ENCODE measurements at places on chromosomes 11 and 22. TPM values are rescaled to one million over a fixed set of nuclear protein-coding genes. Genes with fewer than 3 reads are reported as not detected.

- no peak for DNase-seq
These were observed 86.4 kb upstream of the TMEM45B start for GRCh38 chr11:129729216-129729615.

DNA sequence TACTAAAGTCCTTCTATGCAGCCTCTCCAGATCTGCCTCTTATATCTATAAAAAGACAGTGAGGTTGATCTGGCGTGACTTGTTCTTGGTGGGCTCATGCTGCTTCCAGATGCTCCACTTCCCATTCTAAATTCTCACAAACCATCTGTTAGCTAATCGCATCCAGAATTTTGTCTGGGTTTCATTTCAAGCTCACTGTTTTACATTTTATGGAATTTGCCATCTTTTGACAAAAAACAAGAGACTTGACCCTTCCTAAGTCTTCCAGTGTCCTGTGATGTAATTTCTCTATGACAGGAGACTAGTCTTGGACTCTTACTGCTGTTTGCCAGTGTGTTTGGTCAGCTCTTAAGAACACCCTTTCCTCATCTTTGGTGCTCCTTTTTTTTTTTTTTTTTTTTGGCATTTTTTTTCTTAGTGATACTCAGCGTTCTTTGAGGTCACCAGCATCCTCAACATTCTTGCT lies 23.0 kb downstream of the CRKL start:
- DNase-seq: no peak

DNA sequence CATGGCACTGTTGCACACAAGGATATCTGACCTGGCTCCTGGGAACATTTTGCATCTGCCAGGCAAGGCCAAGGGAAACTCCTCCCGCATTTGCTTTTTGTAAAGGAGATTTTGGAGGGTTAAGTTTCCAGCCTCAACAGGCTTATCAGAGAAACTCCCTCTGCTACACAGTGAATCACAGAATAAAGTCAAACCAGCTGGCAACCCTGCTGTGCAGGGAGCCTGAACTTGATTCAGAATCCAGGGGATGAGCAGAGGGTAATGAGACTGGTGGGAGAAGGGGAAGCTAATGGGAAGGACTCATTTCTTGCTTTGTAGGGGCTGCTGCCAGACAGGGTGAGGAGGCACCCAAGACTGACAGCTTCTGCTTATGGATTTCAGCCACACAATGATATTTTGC lies 185.3 kb upstream of the ISX start:
- DNase-seq: no peak

GRCh38 chr22:39560127-39560526 lies 10.4 kb upstream of the CACNA1I start:
- no peak for DNase-seq

DNA sequence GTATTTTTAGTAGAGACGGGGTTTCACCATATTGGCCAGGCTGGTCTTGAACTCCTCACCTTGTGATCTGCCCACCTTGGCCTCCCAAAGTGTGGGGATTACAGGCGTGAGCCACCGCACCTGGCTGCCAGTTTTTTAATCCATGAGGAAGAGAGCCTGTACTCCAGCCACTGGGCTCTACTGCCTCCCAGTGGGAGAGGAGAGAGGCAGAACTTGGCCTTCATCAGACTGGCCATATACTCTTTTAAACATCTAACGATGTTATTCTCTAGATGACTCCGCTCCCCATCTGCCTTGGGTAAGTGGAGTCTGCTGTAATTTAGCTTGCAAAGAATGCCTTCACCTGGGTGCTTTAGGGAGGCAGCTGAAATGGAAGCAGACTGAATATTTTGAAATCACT lies 34.6 kb downstream of the SLC6A5 start:
- no peak for DNase-seq

- no peak for DNase-seq
These were observed 75.8 kb downstream of the RAB30 start for GRCh38 chr11:82995754-82996398.

- no peak for DNase-seq
These were observed 5.1 kb upstream of the SMPD1 start for GRCh38 chr11:6385046-6385777.

DNA sequence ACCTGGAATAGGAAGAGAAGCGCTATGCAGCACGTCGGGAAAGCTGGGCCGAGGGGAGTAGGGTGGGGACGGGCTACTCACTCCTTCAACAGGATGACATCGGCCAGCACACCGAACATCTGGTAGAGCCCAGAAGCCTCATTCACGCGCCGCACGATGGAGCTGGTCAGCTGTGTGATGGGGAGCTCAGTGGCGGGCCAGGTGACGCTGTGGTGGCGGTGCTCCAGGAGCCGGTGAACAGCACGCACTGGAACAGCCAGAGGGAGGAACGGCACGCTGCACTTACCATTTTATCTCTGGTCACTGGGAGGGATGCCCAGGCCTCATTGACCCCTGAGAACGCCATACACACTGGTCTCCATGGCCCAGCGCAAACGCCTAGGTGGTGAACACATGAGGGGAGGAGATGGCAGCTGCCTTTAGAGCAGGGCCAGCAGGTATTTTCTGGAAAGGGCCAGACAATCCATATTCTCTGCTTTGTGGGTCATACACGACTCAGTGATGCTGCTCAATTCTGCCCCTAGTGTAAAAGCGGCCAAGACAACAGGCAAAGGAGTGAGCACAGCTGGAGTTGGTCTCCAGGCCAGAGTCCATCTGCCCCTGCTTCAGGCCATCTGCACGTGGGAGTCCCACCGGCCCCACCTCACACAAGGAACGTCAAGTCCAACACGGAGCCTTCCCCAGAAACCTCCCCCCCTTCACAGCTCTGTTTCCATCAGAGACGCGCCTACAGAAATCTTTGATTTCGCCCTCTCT lies 8.8 kb downstream of the FOXRED2 start:
- DNase-seq: no peak

DNA sequence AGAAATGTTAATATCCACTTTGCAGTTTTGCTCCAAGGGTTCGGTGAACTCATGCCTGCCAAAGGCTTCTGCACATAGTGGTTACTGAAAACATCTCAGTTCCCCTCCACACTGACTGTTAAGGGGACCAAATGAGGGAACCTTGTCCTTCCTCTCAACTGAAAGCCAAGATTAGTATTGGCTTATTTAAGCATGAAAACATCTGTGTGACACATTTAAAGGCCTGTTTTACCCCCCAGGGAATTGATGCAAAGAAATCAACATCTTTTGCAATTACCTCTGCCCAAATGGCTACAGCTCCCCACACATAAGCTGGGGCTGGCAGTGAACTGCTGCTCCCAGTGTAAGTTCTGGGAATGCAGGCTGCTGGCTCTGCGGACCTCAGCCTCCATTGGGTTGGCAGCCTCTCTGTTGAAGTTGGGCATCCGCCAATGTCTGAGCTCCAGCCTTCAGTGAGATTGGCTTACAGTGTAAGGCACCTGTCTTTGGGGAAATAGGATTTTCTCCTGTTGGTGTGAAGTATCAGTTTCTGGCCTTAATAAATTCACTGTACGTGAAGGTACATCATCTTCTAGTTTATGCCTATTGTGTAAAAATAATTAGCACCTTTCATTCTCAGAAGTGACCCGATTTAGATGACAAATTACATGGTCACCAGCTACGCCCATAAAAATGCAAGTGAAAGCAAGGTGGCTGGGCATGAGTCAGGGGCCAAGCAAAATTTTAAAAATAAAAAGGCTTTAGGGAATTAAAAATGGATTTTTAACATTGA lies 213.4 kb upstream of the SYN3 start:
- no peak for DNase-seq

- DNase-seq: no peak
These were observed 72.6 kb downstream of the C22orf31 start for GRCh38 chr22:28989035-28989464.

GRCh38 chr11:34309965-34310364 lies 47.8 kb downstream of the ABTB2 start:
- DNase-seq: no peak

DNA sequence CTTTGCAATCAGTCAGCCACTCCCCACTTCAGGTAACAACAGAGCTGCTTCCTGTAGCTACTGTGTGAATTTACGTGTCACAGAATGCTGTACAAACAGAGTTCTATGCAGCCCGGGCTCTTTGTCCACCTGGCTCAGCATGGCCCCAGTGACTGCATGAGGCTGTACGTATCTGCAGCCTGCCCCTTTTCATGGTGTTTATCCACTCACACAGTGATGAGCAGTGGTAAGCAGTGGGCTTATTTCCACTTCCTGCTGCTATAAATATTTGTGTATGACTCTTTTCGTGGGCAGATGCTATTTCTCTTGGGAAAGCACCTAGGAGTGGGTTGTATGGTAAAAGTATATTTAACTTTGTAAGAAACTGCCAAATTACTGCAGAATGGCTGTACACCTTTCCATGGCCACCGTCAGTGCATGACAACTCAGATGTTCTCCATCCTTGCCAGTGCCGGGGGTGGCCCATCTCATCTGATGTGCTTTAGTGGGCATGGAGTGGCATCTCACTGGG lies 43.3 kb downstream of the MYEOV start:
- DNase-seq: peak; percentile 27

DNA sequence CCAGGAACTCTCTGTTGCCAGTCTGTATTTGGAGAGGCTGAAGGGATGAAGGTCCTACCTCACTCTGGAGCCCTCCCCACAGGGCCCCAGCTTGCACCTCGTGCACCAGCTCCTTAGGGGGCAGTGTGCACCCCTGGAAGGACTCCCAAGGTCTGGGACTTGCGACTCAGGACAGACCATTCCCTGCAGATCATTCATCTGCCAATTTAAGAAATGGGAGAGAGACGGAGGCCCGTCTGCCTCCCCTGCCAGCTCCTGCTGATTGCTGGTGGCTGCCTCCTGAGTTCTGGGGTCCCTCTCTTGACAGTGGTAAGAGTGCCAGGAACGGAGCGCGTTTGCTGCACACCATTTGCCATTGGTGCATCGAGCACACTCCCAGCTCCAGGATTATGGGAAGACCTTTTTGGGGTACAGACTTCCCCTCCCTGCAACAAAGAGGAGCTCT lies 27.4 kb upstream of the MALAT1 start:
- no peak for DNase-seq

GRCh38 chr11:12213883-12214282 lies 103.5 kb downstream of the MICAL2 start:
- no peak for DNase-seq

DNA sequence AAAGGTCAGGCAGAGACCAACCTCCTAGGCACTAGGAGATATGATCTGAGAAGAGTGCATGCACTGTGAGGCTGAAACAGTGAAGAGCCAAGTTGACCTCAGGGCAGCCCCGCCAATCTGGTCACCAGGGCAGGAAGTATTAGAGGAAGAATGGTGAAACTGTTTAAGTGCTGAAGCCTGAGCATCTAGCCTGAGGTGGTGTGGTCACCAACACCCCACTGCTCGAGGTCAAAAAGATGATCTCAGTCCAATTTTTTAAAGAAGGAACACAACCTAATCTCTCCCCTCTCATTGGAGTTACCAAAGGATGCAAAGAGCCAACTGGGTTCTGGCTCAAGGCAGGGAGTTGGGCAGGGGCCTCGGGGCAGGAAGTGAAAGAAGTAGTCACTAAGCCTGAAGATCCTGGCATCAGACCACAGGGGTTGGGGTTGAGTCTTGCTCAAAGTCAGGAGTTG lies 4.0 kb downstream of the APBB1 start:
- no peak for DNase-seq

- no peak for DNase-seq
These were observed 15.5 kb downstream of the ARVCF start for GRCh38 chr22:20001082-20001638.

GRCh38 chr22:50102946-50103345 lies 13.1 kb downstream of the MOV10L1 start:
- DNase-seq: no peak

GRCh38 chr11:126197277-126197939 lies 14.0 kb downstream of the RPUSD4 start:
- no peak for DNase-seq

- no peak for DNase-seq
These were observed 83.6 kb upstream of the TBCEL start for GRCh38 chr11:120940160-120940848.

DNA sequence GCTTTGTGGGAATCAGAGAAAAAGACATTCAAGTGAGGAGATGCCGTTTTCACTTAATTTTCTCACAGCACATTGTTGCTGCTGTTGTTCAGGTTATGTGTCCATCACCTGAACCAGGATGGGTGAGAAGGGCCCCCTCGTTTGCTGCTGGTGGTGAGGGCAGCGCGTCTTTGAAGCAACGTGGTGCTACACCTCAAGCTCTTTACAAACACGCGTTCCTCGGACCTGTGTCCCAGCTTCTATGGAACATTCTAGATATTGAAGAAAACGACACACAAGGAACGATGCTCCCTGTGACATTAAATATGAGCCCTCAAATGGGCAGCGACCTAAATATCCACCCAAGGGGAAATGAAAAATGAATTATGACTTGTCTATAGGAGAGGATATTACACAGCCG lies 418.6 kb downstream of the MN1 start:
- DNase-seq: no peak

BRMS1 gene
- total RNA-seq: 58.8 TPM

KCNK4 gene
- 0.22 TPM for total RNA-seq

KIF18A gene
- total RNA-seq: 0.85 TPM

APOL5 gene
- not detected for total RNA-seq

ACRV1 gene
- not detected for total RNA-seq

LRRN4CL gene
- total RNA-seq: 0.29 TPM

OR10A2 gene
- not detected for total RNA-seq

HBD gene
- total RNA-seq: not detected

OR56A4 gene
- total RNA-seq: 0.09 TPM

Data from T-cell (primary cell).